ENCODE measurements at places on chromosomes 4 and X.

DNA sequence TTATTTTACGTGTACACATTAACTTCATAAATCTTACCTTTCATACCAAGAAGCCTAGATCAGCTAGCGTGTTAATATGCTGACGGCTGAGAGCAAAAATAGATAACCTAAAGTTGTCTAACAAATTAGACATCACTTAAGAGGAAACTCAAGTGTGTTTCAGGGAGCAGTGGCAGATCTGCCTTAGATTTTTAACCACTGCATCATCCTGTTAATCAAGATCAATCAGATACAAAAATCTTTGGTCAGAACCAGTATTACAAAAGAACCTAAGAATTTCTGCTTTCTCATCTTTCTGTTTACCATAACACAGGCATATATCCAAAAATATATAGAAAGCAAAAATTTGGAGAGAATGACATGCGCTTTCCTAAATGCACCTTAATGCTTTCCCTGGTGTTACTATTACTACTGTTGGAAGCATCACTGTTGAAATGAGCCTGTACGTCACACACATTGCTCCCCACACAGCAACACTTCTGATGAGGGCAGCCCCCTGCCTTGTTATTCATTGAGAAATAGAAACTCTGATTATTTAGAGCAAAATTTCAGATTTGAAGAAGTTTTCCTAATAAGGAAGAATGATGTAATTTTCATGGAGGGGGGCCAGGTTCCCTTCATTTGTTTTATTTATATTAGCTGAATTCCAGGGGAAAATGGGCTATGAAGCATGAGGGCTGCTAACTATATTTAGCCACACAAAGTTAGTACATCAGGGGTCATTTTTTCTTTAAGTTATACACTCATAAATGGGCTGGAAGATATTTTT is 152.3 kb downstream of the CBR4 start:
- no peak for DNase-seq

DNA sequence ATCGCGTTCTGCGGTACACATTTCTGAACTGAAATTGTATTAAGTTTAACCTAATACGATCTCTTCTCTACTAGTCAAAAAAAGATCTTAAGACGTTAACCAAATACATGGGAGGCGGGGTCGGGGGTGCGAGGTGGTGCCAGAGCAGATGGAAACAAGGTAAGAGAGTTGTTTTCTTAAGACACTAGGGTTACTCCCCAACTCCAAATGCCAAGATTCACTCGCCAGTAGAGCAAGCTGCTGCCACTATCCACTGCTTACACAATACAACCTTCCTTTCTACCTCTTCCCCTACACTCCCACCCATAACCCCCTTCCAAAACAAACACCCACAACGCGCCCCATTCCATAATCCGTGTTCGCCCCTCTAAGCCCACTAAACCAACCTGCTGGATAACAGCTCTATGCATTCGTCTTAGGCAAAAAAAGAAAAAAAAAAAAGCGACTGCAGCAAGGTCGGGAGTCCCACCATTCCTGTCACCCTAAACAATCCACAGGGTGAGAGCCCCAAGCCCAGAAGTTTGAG is 1.3 kb downstream of the LCORL start:
- DNase-seq = no peak

- no peak for DNase-seq
These were observed 725 bp downstream of the FAM120C start for GRCh38 chrX:54182194-54182863.

DNA sequence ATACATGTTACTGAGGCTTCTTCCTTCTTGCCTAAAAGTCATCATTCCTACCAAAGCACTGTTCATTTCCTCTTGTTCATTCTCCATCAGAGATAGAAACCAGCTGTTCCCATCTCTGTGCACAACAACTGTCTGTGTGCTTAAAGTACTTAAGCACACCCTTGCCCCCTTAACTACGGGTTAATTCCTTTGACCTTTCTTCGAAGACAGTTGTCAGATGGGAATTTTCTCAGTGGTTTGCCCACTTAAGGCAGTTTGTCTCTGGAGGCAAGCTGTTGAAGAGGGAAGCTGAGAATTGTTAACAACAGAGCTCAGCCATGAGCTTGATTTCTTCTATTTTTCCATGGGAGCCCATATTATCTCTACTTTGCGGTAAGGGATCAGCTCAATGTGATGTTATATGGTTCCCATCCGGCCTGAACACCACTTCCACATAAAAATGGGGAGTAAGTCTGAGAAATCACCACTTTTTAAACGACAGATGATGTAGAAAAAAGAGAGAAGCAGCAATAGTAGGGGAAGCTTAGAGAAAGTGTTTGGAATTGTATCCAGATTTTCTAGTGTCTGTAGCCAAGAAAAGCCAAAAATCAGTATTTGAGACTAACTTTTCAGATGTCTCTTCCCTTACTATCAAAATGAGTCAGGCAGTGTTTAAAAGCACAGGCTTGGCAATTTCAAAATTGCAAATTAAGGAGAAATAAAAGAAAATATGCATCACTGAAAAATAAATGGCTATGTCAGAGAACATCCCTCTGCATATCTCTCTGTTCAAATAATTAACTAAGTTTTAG is 194.4 kb downstream of the SLIT2 start:
- no peak for DNase-seq

DNA sequence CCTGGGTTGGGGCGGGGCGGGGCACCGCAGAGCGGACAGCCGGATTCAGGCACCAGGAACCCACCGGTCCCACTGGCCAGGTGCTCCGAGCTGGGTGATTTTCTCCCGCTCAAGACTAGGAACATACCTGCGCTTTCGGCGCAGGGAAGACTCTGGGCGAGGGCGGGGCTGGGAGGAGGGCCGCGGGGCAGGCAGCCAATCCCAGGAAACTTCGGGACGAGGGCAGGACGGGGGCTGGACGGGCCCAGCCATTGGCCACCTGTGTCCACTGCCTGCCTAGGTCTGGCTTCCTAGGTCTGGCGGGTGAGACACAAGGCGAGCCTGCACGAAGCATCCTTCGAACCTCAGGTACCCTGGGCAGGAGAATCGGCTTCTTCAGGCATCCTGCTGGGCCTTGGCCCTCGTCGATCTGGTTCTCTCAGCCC is 274 bp upstream of the ERVMER34-1 start:
- DNase-seq = no peak

- no peak for DNase-seq
These were observed 254.4 kb upstream of the BOD1L1 start for GRCh38 chr4:13881892-13882291.

- DNase-seq = no peak
These were observed 23.3 kb upstream of the SCML2 start for GRCh38 chrX:18377796-18378195.

Data from cortex of kidney (tissue), 1 donor.